ENCODE measurements at places on chromosomes 7 and 10.

- DNase-seq: no peak
These were observed 185.2 kb upstream of the VIPR2 start for GRCh38 chr7:159329818-159330378.

DNA sequence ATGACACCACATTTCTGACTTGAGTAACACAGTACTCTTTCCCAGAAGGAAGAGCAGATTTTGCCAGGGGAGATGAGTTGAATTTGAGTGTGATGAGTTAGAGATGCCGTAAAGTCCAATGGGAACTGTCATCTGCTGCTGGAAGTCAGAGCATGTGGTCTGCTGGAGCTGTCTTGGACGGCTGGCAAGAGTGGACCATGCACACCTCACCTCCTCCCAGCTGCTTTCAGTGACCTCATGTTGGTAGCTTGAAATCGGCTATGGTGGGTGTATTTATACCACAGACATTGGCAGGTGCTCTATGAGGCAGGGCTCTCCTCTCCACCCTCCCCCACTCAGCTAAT, 82.3 kb downstream of the COL13A1 start:
- no peak for DNase-seq

- DNase-seq: no peak
These were observed 23.1 kb downstream of the DDC start for GRCh38 chr7:50542132-50542531.

- DNase-seq: no peak
These were observed 701.2 kb upstream of the IGFBP3 start for GRCh38 chr7:46622251-46622650.

- DNase-seq: no peak
These were observed 70.0 kb upstream of the VOPP1 start for GRCh38 chr7:55642266-55642665.

DNA sequence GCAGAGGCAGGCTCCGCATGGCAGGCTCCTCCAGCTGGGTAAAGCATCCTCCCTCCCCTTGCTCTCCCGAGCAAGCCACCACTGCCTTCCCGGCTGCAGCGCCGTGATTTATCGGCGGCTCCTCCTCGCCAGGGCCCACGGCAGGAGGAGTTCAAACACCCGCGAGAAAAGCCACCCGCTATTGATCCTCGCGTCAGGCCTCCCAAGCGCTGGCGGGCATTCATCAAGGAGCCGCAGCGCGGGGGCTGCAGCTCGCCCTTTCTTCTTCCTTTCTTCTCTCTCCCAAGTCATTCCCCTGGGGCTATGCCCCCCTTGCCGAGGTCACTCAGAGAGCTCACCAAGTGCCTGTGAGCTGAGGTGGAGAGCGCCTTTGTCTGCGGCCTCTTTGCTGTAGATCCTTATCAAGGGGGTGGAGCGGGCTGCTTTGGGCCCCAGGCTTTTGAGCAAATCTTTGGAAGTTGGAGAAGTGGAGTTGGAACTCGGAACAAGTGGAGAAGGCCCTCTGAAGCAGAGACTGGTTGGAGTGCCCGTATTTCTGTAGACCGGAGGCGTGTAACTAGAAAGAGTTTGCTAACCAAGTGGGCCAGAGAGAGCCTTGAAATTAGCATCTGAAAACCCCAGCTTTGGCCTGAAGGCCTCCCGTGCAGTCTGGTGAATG, 107.2 kb upstream of the PPIF start:
- DNase-seq: peak; percentile 85

GRCh38 chr10:21078410-21079329, 181.6 kb upstream of the NEBL start:
- peak; percentile 63 for DNase-seq

DNA sequence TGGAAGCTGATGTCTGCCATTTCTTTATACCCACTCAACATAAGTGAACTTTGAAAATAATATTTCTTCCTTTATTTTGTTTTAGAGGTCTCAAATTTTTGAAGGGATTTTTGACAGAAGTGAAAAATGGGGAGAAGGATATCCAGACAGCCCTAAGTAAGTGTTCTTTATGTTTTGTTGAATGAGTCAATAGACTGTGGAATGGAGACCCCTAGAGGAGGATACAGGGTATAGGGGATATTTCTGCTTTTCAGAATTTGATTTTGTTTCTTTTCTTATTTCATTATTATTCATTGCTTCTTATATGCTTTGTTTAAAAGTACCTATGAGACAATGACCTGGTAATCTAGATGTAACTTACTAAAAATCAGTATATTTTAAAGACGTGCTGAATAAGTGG, 34.4 kb downstream of the PLEKHA8 start:
- DNase-seq: peak; percentile 22

DNA sequence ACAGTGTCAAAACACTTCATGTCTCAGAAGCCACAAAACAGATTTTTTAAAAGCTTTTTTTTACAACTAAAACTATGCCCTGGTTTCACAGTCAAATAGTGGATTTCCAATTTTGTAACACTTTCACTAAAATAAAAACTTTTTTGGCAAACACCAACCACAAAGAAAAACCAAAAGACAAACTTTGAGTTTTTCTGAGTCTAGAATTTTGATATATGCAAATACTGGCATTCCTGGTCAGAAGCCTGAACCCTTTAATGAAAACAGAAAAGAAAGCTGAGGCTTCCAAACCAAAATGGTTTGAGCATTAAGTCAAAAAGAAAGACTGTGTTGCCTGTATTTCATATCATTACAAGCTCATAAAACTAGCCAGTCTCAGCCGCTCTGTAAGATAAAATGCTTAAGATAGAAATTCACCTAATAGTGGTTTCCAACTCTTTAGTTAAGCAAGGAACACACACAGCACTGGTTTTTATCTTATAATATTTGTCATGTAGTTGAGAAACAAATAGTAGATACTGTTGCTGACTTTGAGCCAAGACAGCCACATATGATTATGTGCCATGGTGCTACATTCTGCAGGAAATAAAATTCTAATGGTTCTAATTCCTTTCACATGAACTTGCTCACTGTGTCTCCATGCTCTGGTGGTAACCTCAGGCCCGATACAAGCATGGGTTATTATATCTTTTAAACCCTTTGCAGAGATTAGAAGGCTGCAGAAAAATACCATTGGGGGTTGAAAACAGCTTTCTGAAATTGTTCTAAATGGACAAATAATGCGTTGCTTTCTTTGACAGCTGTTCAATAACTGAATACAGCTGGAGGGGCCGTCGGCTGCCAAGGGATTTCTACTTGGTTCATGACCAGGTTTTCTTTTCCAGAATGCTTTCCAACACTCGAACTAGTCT, 49.4 kb downstream of the FAM171A1 start:
- DNase-seq: no peak

GRCh38 chr10:35765066-35765527, 123.0 kb upstream of the FZD8 start:
- DNase-seq: peak; percentile 52

DNA sequence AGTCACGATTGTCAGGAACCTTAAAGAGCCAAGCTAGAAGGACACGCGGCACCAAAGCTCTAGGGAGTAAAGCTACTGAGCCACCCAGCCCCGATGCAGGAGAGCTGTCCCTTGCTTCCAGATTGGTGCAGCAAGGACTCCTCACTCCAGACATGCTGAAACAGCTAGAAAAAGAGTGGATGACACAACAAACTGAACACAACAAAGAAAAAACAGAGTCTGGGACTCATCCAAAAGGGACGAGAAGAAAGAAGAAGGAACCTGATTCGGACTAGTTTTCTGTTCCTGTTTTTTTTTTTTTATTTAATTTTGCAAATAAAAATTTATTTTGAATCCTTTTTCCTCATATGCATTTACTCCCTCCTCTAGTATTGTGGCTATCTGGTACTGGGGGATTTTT, 11.4 kb upstream of the HKDC1 start:
- no peak for DNase-seq

DNA sequence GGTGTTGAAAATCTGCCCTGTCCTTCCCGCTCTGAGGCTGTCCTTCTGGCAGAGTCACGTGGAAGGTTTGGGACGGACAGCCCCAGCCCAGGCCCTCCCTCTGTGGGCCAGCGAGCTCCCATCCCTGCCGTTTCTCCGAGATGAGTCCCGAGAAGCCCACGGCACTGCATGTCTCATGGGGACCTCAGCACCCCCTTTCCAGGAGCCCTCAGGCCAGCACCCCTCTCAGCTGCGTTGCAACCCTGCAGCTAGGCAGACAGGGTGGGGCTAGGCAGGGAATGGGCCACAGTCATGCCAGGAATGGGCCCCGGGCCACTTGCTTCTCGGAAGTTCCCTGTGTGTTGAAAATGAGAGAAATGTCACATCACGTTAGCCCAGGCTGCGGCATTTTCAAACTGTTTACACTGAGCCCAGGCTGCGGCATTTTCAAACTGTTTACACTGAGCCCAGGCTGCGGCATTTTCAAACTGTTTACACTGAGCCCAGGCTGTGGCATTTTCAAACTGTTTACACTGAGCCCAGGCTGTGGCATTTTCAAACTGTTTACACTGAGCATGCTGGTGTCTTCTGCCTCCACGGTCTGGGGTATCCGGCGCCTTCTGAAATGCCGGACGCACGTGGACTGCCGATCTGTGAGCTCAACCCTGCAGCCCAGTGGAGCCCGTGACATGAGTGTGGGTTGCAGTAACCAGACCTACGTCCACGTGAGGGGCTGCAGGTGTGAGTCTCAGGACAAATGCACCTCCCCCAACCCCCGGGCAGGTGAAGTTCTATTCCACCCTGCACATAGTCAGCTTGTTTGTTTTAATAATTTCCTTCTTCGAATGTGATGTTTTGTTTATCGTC, 42.6 kb downstream of the FAM20C start:
- no peak for DNase-seq

- DNase-seq: peak; percentile 14
These were observed 413.9 kb downstream of the LRMDA start for GRCh38 chr10:75845176-75845947.

DNA sequence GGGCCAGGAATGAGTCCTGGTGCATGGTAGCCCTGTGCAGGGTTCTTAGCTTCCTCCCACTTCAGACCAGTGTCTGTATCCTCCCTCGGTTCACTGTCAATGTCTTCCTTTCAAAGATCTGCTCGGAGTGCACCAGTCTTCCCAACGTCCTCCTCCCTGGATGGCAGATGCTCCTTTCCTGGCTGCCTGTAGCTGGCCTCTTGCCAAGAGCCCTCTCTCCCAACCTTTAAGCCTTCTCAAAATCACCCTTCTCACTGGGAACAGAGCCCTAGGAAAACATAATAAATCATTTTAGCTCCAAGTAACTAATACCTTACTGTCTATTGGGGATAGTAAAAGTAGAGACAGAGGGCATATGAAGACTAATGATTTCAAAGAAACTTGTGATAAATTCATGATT, 490.6 kb downstream of the CCSER2 start:
- DNase-seq: no peak

DNA sequence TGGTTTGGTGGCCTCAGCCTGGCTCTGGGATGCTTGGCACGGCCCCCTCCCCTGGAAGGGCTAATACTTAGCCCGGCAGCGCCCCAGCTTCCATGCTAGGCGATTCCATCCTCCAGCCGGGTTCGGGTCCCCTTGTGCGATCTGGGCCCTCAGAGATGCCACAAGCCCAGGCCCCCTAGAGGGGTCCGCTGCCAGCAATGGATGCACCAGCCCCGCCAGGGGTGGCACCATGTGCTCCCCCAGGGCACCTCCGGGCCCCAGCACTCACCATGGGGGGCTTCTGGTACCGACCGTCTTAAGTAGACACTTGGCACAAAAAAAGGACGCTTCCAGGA, 125.7 kb upstream of the KCTD7 start:
- peak; percentile 50 for DNase-seq

- DNase-seq: no peak
These were observed 34.8 kb upstream of the LAMB1 start for GRCh38 chr7:108037741-108038140.

GRCh38 chr10:105268961-105269360, 627.9 kb downstream of the SORCS3 start:
- DNase-seq: no peak

DNA sequence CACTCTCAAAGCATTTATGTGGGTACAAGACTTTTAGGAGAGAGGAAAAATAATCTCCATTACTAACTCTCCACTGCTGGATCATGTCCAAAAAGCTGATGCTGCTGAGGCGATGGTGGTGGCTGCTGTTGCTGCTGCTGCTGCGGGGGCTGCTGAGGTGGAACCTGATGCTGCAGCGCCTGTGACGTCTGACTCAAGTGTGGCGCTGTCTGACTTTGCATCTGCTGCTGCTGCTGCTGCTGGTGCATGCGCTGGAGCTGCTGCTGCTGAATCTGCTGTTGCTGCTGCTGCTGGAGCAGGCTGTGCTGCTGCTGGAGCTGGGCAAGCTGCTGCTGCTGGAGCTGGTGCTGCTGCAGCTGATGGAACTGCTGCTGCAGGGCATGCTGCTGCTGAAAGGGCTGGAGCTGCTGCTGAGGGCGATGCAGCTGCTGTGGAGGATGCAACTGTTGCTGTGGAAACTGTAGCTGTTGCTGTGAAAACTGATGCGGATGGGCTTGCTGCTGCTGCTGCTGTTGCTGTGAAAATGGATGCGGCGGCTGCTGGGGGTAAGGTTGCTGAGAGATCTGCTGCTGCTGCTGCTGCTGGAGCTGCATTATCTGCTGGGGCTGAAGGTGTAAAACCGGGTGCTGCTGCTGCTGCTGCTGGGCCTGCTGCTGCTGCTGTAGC, 34.5 kb downstream of the PAXIP1 start:
- no peak for DNase-seq

DNA sequence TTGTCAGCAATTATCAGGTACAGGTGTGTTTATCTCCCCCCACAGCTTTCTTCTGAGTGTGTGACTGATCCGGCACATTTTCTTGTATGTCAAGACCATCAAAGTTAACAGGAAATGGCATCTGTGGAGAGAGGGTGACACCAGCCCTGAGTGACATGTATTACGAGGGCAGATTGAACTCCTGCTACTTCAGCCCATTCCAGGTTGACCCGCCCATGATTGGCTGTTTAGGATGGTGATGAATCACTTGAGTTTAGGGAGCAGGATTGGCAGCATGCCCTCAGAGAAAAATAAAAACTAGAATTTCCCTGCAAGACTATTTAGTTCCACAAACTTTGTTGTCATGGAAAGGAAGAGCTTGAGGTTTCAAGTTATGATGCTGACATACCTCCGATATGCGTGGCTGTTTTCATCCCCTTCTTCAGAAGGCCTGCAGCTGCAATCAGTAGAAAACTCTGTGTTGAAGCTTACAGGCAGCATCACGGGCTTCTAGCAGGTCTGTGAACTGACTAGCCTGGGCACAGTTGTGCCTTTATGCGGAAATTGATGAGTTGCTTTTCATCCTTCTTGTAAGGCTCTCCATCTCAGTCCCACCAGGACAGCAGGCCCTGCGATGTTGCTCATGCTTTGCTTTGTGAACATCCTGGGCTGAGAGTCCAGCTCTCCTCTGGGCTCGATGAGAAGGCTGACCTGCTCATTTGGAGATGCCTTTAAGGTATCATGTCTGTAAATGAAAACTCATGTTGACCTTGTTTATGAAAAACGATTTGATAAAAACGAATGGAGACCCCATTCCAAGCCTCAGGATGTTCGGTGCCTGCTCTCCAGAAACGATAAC, 8.0 kb upstream of the CELF2 start:
- DNase-seq: no peak

Measured in H7 (cell line).